ENCODE measurements at places on chromosomes 5 and 9.

- DNase-seq, result no peak
Observed at GRCh38 chr9:117403403-117403811, 11.4 kb downstream of the ASTN2 start.

GRCh38 chr5:80041527-80041926 is 6.4 kb downstream of the THBS4 start:
- no peak for DNase-seq

- no peak for DNase-seq
Observed at GRCh38 chr9:257957-258356, 43.3 kb downstream of the DOCK8 start.

DNA sequence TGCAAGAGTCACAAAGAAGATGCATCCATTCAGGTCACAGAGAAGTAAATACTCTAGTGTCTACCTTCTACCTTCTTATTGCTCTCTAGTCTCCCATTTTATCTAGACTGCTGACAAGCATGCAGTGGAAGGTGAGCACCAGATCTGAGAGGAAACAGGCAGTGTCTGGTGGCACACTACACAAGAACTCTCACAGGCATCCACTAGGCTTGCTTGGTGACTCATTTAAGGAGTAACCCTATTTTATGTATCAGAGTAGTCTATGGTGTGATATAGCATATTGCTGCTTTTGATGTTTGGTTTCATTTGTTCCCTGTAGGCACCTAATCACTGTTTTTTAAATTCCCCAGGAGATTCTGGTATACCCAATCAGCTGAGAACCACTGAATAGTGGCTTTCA is 1.6 kb upstream of the THBS4 start:
- no peak for DNase-seq

- DNase-seq, result no peak
Observed at GRCh38 chr5:81021486-81021885, 61.3 kb downstream of the RASGRF2 start.

DNA sequence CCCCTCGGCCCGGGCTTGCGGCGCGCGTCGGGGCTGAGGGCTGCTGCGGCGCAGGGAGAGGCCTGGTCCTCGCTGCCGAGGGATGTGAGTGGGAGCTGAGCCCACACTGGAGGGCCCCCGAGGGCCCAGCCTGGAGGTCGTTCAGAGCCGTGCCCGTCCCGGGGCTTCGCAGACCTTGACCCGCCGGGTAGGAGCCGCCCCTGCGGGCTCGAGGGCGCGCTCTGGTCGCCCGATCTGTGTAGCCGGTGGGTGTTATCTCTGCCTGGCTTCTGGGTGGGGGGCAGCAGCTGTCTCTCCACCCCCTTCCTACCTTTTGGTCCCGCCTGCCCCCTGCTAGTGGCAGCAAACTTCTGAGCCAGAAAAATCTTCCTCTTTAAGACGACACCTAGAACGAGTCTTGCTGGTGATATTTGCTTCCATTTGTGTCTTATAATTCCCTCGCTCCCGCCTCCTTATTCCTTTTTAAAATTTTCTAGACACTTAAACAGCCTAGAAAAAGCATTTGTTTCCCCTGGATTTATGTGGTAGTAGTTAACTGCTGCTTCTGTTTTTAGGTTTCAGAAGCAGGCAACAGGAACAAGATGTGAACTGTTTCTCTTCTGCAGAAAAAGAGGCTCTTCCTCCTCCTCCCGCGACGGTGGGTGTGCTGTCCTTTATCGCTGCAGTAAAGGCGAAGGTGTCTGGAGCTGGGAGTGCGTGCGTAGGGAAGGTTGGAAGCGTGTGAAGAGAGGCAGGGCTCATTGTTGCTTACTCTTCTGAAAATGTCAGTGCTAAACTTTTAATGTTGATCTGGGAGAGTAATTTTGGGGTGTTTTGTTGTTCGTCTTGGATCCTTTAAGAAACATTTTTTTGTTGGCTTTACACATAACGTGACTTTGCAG is 554 bp downstream of the JAK2 start:
- DNase-seq, result no peak

DNA sequence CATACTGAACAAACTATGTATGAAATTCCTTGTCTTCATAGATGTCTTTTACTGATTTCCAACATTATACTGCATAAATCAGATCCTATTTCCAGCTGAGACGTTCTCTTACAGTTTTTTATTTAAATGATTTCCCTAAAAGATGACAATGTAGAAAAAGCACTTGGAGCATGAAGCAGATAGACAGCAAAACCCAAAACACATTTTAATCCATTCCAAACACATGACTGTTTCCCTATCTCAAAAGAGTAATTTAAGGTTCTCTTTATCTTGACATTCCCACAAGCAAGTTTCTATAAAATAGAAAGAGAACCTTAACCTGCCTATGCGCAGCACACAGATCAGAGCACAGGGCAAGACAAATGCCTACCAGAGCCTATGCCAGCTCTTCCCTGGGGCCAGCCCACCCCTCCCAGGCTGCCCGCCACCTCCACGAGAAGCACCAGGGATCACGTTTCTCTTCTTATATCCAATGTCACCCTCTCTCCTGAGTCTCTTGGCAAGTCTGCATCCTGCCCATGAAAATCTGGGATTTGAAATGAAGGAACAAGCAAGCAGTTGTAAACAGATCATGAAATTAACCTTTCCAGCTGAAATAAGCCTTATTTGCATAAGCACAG is 52.4 kb downstream of the RETREG1 start:
- DNase-seq, result no peak

DNA sequence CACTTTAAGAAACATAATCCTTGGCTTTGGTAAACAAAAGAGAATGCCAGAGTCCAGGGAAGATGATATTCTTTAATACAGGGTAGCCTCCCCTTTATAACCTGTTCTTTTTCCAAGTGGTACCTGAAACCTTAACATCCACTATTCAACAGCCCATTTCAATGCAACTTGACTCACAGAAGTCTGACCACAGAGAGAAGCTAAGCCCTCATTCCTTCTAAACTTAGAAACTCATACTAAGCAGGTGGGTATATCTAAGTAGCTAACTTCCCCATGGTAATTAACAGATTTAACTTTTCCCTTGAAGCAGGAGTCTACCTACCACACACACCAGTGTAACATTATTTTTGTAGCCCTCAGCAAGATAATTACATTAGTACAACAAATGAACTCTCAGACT is 91.9 kb downstream of the CEMIP2 start:
- DNase-seq, result no peak

- DNase-seq, result no peak
Observed at GRCh38 chr5:61999371-61999770, 306.6 kb upstream of the KIF2A start.

DNA sequence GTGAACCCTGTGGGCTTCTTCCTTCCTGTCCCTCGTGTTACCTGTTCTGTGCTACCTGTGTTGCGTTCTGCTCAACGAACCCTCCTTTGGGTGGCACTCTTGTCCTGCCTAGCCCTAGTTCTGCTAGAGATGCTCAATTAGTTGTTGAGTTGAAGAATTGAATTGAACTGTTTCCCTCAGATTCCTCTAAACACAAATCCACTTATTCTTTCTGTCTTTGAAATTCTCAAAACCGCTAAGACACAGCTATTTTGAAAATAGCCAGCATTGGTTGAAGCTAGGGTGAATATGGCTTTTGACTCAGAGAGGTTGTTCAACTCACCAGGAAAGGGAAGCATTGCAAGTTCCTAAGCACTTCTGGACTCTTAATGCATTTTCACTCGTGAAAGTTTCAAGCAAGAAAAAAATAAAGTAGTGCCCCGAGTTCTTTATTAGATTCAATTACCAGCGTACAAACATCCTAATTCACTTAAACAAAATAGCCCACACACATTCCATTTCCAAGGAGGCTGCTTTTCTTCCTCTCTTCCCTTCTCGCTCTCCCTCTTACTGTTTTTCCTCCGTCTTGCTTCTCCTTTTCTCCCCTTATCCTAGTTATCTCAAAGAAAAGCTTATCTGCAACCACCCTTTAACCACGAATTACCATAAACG is 642 bp upstream of the ITGA1 start:
- DNase-seq, result no peak

- DNase-seq, result no peak
Observed at GRCh38 chr9:78831726-78832125, 534.8 kb downstream of the PSAT1 start.

GRCh38 chr9:74639112-74639511 is 142.0 kb downstream of the RORB start:
- DNase-seq, result no peak

DNA sequence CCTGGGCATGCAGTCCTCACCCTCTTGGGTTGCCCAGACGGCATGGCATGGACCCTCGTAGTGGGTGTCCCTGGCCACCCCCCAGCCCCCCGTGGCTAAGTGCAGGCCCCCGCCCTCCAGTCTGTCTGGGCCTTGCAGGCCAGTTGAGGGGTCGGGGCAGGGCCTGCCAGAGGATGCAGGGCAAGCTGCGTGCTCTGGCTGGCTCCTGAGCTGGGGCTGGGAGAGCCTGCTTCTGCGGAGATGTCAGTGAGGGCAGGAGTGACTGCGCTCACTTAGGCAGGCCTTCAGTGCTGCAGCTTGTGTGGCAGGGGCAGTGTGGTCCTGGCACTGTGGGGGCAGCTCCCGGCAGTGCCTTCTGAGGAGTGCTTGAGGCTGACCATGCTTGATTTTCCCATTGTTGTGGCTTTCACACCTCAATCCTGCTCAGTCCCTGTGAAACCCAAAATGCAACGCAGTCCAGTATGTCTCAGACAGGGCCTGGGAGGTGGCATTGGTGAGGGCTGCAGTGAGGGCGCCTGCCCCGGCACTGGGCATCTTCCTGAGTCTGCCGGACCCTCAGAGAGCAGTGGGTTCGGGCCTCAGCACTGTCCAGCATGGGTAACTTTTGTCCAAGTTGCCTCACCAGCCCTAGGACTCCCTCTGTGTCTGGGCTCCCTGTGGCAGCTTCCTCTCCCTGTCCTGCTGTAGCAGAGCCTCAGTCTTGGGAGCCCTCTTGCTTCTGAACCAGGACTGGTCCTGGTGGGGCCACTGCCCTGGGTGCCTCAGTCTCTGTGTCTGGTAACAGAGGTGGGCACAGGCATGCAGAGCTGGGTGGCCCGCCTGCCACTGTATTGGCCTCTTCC is 93.0 kb downstream of the PHF2 start:
- DNase-seq, result no peak
